ENCODE measurements at places on chromosomes 7 and 10. TPM values are rescaled to one million over a fixed set of nuclear protein-coding genes. Genes with fewer than 3 reads are reported as not detected.

DNA sequence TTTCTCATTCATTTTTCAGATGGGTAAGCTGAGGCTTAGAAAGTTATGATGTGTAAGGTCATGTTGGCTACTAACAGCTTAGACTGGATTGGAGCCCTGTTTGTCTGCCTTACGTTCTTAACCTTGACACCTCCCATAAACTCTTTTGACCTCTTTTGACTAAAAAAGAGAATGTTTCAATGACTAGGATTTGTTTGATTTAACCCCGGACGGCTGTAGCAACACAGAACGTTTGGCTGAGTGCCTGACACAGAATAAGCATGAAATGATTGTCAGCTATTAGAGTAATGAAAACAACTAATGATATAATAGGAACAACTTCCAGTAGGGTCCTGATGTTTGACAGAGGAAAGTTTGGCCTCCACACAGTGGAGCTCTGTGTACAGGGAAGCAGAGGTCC is 83.3 kb upstream of the PDZD8 start:
- DNase-seq = no peak
- no peak overlapping the region for H3K27ac ChIP-seq
- no peak overlapping the region for H3K4me3 ChIP-seq

Gene OR6B1
- not detected for total RNA-seq

DNA sequence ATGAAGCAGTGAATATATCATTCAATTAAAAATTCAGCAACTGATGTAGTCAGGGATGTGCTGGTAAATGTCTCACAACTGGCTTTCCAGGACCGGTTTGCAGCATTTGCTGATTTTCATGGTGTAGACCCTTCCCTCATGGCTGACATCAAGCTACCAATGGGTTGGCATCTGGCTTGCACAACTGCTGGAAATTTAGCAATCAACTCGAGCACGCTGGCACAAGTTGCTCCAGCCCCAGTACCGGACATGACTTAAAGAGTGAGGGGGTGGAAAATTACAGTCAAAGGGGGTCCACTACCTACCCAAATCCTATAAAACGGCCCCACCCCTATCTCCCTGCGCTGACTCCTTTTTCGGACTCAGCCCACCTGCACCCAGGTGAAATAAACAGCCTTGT is 198.4 kb upstream of the NRP1 start:
- H3K4me3 ChIP-seq = no peak overlapping the region
- H3K4me1 ChIP-seq = no peaks in the 10 kb centered on the region
- no peak overlapping the region for H3K27ac ChIP-seq
- DNase-seq = no peak
- H3K27me3 ChIP-seq = peaks cover 2% of the 10 kb centered on the region

DNA sequence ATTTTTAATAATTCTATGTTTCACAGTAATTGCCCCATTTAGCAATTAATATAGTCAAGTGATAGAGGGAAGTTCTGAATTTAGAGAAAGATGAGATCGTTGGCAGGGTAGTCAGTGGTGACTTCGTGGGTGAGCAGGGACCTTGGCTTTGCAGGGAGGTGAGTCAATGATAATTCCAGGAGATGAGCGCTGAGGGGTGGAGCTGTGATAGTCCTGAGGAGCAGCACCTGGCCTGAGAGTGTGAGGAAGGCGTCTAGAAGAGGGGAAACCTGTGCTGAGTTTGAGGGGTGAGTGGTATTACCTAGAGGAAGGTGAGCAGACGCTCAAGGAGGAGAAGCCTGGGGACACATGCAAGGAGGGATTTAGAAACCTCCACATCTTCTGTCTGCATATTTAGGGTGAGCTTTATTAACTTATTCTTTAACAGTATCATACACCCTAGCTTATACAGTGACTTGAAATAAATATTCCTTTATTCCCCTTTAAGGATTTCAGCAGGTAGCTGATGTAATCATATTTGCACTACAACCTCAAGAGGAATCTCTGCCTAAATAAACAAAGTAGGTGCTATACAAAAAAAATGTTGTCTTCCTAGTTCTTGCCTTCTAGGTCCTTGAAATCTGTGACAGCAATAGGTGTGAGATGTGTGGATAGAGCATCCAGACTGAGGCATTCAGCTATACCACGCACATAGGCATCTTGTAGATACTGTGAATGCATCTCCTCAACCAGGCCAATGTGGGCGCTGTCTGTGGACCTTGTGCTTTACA is 2.1 kb upstream of the TRIL start:
- H3K4me1 ChIP-seq = peaks cover 25% of the 10 kb centered on the region
- no peak overlapping the region for H3K27ac ChIP-seq
- peaks cover 42% of the 10 kb centered on the region for H3K27me3 ChIP-seq
- DNase-seq = no peak
- no peak overlapping the region for H3K4me3 ChIP-seq

Gene TMEM178B
- 0.14 TPM for total RNA-seq

Measured in T-cell (primary cell).